ENCODE measurements at places on chromosomes 1 and 21.

- DNase-seq: no peak
Observed at GRCh38 chr1:212520746-212521145, 87.8 kb upstream of the ATF3 start.

- no peak for DNase-seq
Observed at GRCh38 chr1:235631816-235632215, 17.8 kb downstream of the GNG4 start.

DNA sequence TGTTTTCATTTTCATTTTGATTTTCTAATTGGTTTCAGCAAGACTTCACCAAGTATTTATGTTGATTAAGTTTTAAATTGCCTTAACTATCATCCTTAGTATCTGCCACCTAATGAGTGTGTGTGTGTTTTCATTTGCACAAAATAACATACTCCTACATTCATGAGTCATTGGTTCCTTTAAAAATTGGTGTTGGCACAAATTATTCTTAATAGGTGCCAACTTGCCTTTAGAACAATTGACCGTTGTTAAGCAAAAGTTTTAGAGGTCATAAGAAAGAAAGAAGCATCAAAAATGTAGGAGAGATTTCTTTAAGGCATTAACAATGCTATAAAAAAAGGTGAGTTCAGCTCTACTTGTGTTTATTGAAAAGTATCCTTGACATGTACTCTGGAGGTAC lies 77.5 kb downstream of the FNBP1L start:
- no peak for DNase-seq

GRCh38 chr1:65065524-65066418 lies 82.2 kb upstream of the AK4 start:
- DNase-seq: no peak

DNA sequence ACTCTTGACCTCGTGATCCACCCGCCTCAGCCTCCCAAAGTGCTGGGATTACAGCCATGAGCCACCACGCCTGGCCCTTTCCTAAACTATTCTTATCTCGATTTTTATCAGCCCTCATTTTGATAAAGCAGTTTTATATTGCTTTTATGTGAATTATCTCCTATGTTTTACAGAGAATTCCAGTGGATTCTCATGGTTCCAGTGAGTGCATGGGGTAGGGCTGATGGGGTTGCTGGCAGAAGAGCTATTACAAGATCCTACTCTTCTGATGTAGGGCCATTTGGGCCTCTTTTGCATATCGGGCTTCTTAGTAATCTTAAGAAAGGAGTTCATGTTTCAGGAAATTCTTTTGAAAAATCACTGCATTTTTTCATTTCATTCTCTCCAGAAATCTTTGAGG lies 187.6 kb downstream of the PBX1 start:
- no peak for DNase-seq

- no peak for DNase-seq
Observed at GRCh38 chr1:77888081-77888780, at the start of gene NEXN. Gene NEXN, plus strand, starts transcription at chr1:77888624. Its CDS starts 27,483 bp downstream, at chr1:77916107.

GRCh38 chr21:22516230-22516629 lies 1518.0 kb downstream of the NCAM2 start:
- no peak for DNase-seq
